ENCODE measurements at places on chromosomes 12 and 14.

DNA sequence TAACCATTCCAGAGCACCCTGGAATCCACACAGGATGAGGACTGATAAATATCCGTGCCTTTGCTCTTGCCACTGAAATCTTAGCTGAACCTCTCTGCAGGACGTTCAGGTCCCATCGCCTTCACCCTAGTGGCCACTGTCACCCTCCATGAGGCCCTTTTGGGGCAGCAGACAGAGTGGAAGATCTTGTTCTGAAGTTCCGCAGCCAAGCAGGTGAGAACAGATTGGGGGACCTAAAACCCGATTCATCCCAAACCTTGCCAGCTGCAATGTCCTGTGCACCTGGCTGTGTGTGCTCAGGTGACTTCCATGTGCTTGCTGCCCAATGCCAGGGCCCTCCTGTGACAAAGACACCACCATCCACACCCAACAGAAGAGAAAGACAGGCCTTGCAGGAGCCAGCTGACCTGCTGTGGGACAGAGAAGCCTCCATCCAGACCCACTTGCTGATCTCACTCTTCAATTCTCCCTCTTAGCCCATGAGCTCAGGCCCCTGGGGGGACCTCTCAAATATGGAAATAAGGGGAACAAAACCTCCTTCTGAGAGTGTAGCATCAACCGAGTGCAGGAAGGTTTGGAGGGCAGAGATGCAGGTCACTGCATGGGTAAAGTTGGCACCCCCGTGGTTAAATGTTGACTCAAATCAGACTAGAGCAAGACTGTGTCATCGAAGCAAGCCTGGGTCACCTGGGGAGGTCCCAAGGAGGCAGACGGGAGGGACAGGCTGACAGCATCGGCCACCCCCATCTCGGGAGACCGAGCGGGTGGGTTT lies 308.7 kb upstream of the DIO3 start:
- no peak for DNase-seq

DNA sequence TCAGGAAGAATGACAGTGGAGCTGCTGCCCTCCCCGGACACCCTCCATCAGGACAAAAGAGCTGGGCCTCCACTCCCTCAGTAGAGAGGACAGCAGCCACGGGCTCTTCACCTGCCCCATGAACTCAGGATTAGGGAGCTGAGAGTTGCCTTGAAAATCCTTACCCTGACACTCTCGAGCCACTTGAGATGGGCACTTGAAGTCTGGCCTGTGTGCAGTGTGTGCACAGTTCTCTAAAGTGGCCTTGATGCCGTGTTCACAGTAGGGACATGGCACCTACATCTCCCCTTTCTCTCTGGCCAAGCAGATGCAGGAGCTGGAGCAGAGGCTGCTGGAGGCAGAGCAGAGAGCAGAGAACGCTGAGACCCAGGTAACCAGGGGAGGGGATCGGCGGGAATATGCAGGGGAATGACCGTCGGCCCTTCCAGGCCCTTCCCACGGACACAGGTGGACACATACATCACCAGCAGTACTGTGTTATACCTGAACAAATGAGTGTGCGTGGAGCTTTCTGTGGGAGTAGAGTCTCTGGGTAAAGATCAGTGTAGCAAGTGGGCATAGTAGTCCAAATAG lies 22.5 kb downstream of the PLEKHH1 start:
- no peak for DNase-seq

- DNase-seq: no peak
Observed at GRCh38 chr12:85946375-85946774, 72.3 kb downstream of the NTS start.

DNA sequence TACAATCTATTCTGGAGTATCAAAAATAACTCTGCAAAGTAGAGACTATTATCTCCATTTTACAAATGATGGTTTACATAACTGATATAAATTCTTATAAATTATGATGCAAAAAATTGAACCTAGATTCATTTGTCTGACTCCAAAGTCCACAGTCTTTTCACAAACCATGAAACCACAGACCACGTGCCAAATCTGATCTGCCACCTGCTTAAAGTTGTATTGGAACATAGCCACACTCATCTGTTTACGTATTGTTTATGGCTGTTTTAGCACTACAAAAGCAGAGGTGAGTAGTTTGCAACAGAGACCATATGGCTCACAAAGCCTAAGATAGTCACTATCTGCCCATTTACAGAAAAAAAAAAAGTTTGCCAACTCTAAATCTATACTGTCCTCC lies 105.3 kb downstream of the KCNH5 start:
- DNase-seq: no peak

GRCh38 chr14:40414386-40414785 lies 982.2 kb upstream of the FBXO33 start:
- DNase-seq: no peak

- no peak for DNase-seq
Observed at GRCh38 chr14:54712465-54713200, 145.7 kb downstream of the SAMD4A start.

GRCh38 chr14:100640471-100641273 lies 53.5 kb upstream of the BEGAIN start:
- DNase-seq: peak; percentile 55

DNA sequence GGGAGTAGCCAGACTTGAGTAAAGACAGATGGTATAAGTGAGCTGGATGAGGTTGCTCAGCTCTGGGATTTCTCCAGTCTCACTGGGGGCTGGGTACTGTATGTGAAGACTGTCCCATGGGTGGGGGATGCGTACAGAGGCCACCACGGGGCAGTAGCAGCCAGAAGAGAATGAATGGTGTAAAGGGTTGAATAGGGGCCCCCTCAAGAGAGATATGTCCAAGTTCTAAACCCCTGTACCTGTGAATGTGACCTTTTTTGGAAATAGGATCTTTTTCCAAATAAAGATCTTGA lies 21.8 kb upstream of the BCDIN3D start:
- DNase-seq: no peak

- no peak for DNase-seq
Observed at GRCh38 chr14:91899213-91899612, 31.9 kb upstream of the TC2N start.

DNA sequence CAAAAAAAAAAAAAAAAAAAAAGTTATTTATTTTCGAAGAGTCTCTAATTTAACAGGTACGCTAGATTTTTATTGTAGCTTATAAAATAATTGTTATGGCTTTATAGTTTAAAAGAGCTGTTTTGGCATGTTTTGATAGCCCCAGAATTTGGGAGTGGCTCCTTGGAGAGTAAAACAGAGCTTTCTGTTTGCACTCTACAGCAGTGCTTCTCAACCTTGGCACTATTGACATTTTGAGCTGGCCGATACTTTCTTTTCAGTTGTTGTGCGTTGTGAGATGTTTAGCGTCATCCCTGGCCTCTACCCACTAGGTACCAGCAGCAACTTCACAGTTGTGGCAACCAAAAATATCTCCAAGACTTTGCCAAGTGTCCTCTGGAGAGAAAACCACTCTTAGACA lies 30.6 kb downstream of the PLBD1 start:
- DNase-seq: no peak

GRCh38 chr14:74698465-74698864 lies 14.4 kb downstream of the AREL1 start:
- DNase-seq: no peak

DNA sequence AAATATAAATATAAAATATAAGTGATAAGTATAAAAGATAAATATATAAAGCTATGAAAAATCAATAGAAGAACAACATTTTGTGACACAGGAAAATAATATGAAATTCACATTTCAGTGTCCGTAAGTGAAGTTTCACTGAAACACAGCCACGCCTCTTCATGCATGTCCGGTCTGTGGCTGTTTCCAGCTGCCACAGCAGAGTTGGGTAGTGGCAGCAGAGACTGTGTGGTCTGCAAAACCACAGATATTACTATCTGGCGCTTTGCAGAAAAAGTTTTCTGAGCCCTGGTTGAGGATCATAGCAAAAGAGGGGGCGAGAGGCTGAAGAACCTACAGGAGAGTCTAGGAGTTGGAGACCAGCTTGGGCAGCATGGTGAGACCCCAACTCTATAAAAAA lies 780 bp downstream of the SERPINA4 start:
- DNase-seq: no peak

DNA sequence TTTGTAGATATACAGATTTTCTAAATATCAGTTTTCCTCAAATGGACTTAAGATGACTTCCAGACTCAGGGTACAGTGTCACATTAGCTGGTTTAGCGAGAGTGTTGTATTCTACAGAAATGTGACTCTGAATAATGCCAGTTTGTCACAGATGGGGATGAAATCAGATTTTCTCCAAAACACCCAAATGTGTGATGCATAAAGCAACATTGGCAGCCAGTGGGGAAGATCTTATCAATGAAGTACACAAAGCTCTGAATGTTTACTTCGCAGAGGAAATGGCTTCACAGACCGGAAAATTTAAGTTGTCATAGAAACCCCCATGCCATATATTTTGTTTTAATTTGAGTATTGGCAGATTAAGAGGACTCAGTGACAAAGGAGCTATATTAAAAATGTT lies 29.9 kb downstream of the ANO4 start:
- no peak for DNase-seq

DNA sequence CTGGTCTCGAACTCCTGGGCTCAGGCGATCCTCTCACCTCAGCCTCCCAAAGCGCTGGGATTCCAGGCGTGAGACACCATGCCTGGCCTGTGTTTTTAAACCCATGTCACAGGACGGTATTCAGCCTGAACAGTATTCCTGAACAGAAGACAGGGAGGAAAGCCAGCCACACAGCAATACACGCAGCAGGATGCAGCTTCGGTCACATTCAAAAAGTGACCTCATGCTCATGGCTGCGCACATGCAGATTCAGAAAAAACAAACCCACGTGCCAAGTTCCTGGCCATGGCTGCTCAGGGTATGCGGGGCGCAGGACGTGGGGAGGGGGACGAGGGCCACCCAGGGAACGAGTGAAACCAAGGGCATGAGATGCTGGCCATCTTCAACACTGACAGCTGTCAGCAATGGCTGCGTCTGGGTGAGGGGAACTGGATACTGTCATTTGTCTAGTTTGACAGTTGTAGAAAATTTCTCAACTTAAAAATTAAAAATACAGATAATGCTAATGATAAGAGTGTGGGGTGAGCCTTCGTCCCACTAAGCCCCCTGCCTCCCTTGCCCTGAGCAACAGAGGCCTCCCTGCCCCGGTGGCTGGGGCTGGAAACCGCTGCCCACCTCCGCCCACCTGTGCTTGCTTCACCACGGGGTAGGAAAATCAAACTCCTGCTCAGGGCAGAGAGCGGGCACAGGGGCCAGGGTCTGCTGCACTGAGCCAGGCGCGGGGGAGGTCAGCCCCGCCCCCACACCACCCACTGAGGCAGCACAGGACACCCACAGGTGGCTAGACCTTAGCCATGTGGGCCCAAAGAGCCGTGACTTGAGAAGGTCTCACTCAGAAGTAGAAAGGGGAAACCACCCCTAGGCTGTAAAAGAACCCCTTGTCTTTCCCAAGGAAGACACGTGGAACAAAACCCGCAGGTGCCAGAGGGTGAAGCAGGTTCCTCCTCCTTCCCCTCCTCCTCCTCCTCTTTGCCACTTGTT lies 84.2 kb downstream of the SCARB1 start:
- no peak for DNase-seq

GRCh38 chr12:28223858-28224257 lies 33.6 kb downstream of the CCDC91 start:
- no peak for DNase-seq

DNA sequence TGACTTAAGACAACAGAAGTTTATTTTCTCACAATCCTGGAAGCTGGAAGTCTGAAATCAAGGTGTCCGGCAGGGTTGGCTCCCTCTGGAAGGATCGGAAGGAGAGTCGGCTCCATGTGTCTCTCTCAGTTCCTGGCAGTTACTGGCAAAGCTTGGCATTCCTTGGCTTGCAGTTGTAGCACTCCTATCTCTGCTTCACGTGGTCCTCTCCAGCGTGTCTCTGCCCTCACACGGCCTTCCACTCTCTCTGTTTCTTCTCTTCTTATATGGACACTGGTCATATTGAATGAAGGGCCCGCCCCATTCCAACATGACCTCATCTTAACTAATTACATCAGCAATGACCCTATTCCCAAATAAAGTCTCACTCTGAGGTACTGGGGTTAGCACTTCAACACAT lies 60.1 kb upstream of the TUNAR start:
- DNase-seq: no peak

DNA sequence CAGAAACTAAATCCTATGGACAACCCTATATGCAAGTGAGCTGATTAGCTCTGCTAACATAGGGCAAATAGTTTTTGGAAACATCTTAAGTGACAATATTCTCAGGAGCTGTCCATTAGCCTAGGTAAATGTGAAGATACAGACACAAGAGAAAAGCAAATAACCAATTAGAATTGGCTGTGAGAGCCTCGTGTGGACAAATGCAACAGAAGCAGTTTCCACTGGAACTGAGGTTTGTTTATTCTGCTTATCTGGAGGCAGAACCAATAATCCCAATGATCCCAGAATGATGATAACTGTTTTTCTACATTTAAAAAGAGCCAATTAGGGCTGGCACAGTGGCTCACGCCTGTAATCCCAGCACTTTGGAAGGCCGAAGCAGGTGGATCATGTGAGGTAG lies 43.2 kb upstream of the YAF2 start:
- no peak for DNase-seq

DNA sequence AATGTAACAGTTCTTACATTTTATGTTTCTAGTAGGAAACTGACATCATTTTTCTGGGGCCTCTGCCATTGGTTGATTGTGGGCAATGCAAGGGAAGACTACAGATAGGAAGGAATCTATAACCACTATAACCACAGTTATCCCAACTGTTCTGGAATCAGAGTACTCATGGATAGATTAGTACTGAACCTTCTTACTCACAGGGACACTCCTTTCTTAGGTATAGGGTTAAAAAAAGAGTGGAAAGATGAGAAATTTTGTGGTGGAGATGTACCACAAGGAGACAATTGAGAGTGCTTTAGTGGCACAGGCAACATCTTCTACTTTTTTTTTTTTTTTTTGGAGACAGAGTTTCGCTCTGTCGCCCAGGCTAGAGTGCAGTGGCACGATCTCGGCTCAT lies 21.0 kb downstream of the TMEM116 start:
- no peak for DNase-seq

GRCh38 chr12:71636704-71637115 lies 26.9 kb downstream of the ZFC3H1 start:
- DNase-seq: no peak

GRCh38 chr12:88726806-88727720 lies 146.8 kb upstream of the KITLG start:
- DNase-seq: no peak

- DNase-seq: peak; percentile 12
Observed at GRCh38 chr14:72451054-72451972, 442.6 kb downstream of the DPF3 start.

DNA sequence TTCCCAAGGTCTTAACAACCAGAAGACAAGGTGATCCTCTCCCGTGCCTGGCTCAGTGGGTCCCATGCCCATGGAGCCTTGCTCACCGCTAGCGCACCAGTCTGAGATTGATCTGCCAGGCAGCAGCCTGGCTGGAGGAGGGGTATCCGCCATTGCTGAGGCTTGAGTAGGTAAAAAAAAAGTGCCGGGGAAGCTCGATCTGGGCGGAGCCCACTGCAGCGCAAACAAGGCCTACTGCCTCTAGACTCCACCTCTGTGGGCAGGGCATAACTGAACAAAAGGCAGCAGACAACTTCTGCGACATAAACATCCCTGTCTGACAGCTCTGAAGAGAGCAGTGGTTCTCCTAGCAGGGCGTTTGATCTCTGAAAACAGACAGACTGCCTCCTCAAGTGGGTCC lies 104.0 kb downstream of the C14orf39 start:
- DNase-seq: no peak

Data from stimulated activated CD4-positive, alpha-beta T cell treated with anti-CD3 and anti-CD28 coated beads, Interleukin-2, amount 100 ng/mL, for 48 hours (primary cell).